GM04504 (cell line): ENCODE measurements at places on chromosomes 5 and 9.

GRCh38 chr9:96762568-96762967 lies 15.3 kb downstream of the ZNF510 start:
- no peak for DNase-seq

- DNase-seq, result no peak
These were observed 499.2 kb upstream of the COX7C start for GRCh38 chr5:86118542-86118941.

- DNase-seq, result no peak
These were observed 104.9 kb upstream of the CDH10 start for GRCh38 chr5:24749701-24750100.

- no peak for DNase-seq
These were observed 12.2 kb downstream of the CXXC5 start for GRCh38 chr5:139660105-139660922.

- peak; percentile 68 for DNase-seq
These were observed 7.5 kb upstream of the TOR2A start for GRCh38 chr9:127742435-127743088.
